ENCODE measurements at places on chromosomes 16 and 17. TPM values are rescaled to one million over a fixed set of nuclear protein-coding genes. Genes with fewer than 3 reads are reported as not detected.
A peak's percentile ranks its signal among the peaks of the same experiment; 100 is the strongest.

DNA sequence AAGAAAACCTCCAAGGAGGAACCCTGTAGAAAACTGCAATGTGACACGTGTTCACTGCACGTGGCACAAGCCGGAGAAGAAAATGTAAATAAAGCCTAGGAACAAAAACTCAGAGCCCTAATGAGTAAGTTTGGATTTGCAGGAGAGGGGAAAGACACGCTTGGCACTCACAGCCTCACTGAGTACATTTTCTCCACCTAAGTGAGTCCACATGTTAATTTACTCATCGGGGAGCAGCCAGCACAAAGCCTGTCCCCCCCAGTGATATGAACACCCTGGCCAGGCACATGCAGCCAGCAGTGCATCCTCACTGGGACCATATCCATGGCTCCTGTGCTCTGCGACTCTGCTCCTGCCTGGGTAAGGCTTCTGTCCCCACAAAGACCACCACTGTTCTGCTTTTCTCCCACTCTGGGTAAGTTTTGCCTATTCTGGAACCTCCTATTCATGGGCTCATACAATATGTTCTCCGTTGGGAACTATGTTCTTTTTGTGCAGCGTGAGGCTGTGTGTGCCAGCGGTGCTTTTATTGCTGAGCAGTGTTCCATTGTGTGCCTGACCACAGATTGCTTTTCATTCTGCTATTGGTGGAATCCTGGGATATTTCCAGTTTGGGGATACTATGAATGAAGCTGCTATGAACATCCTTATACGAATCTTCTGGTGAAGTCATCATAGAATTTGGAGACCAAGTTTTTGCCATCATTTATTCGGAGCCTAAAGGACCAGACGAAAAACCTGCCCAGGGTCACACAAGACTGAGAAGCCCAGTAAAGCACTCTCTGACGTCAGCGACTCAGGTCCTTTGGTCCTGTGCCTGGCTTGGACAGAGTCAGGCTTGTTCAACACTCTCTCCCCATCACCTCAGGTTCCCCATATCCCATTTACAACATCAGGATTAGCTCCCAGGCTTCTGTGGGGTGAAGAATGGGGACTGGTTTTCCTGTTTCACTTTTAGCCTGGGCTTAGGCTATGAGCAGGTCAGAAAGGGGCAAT, 53.3 kb downstream of the RNF112 start:
- no peak for DNase-seq

Gene IRX6
- total RNA-seq: 0.33 TPM

Gene CPNE7
- total RNA-seq: 1.1 TPM

Gene ATP2A1
- 2.7 TPM for total RNA-seq

DNA sequence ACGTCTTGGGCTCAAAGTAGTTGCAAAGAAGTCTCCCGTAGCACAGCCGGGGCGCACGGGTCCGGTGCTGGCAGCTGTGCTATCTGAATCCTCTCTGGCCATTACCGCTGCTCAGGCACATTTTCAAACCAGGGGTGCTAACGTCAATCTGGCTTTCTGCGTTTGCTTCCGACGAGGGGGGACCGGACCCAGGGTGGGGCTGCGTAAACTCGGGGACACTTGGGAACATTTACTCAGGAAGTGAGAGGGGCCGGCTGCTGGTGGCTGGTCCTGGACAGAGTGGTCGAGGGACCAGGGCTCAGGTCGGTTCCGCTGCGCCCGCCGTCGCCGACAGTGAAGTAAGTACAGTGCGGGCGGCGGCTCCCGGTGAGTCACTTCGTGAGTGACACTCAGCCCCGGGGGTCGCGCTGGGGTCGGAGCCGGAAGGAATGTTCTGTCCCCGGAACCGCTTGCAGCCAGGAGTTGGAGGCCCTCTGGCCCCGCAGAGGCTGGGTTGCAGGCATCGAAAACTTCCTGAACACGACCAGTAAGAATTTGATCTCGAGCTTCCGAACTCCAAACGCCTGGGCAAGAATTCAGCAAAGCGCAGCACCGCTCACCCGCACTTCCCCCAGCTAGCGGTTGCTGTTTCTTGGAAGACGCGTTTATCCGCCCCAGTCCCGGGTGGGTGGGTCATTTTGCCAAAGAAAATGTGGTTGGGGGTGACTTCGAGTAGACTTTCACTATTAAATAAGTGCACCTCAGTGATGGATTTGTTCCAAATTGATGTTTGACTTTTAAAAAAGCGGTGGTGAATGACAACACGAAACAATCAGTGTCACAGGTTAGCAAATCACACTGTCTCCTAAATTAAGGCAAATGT, 1.4 kb upstream of the HS3ST3B1 start:
- peak; percentile 7 for DNase-seq

DNA sequence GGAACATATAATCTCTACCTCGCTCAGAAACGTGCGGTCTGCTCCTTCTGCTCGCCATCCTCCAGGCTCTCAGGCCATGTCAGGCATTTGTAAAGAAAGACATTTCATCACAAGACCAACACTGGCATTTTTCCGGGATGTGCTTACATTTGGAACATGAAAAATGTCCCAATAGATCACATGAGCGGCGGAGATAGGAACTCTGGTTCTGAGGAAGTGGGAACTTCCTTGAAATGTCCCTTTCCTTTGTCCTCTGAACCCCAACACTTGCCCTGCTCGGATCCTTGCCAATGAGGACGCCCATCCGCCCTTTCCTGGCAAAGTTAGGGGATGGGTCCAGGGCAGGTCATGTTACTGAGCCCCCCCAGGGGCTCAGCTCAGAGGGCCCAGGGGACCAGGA, 130.5 kb downstream of the MAF start:
- DNase-seq: no peak

Gene KRT15
- total RNA-seq: not detected

DNA sequence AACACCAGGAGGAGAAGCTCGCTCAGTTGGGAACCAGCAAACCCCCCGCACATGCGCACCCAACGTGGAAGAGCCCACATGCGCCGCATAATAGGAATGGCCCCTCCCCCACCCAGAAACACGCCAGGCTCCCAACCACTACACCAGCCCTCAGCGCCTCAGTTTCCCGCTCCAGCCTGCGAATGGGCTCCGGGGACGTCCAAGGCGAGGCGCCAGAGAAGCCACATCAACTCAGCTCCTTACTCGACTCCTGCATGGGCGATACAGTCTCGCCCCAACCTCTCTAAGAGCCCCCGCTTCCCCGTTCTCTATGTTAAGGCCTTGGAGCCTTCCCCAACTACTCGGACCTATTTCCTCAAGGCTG, 504 bp downstream of the SRSF1 start:
- peak; percentile 82 for DNase-seq

Gene SPAG5
- 27.0 TPM for total RNA-seq

Gene PLXDC1
- total RNA-seq: 8.2 TPM

DNA sequence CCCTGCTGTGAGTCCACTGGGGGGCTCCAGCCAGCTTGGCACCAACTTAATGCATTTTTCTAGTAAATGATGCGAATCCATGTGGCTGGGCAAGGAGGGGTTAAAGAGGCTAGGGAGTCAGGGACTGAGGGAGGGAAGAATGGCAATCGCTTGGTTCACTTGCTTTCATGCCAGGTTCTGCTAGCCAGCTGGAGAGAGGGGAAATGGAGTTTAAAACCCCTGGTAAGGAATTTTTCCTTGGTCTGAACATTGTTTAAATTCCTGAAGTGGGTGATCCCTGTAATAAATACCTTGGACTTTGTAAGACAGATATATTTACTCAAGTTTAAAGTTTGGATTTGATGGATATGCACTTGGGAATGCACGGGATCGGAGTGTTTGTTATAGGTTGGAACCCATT, 22.8 kb downstream of the ANKFN1 start:
- DNase-seq: no peak
